ENCODE measurements at places on chromosomes 4 and X.

DNA sequence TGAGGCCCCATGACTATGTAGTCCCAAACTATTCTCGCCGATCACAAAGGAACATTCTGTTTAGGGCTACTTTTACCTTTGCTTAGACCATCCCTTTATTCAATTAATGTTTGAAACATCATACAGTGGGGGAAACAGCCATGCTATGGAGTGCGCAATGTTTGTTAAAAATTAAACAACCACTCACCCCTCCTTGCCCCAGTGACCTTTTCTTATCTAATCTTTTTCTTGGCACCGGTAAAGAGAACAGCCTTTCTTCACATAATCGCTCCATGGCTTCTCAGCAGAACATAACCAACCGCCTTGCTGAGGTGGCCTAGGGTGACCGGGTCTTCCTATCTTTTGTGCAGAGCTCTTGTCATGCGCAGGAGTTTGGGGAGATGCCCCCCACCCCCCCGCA, 152.6 kb downstream of the VCX3A start:
- DNase-seq, result no peak

DNA sequence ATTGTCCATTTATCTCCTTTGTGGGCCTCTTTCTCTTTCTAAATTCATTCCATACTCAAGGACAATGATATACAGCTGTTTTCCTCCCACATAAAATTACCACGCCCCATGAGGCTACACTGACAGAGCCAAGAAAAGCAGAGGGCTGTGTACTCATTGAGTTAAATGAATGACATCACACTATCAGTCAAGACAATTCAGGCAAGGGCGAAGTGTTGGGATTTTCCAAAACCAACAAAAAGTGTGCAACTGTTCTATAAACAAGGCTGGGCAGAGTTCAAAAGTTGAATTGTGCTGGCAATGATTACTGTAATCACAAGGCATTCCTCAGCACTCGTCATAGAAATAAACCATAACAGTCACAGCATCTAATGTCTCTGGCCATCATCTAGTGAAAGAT, 799.6 kb upstream of the DIAPH2 start:
- DNase-seq, result no peak

- no peak for DNase-seq
These were observed 552.0 kb downstream of the STIM2 start for GRCh38 chr4:27412613-27413012.

DNA sequence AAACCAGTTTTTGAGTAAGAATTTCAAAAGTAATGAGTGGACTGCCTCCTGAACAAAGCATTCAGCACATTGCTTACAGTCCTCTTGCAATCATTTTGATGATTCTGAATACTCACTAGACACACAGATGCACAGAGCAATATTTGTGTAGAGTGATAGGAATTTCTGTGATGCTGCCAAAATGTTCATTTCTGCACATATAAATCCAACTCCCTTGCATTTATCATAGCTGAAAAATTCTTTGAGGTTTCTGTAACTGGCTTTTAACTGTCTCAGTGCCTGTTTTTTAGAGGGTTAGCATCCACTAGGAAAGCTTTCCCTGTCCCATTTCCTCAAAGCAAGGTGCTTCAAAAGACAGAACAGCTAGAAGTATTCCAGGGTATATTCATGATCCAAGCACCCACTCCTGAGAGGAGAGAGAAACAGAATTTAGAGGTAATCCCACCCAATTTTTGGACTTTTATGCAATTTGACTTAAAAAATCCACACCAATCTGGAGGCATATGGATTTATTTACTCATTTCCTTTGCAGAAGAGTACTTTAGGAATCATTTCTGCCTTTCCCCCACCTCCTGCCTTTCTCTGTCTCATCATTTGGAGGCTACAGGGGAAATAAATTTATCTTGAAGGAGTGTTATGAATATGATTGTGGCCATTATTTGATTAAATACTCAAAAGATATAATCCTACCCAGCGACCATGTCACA, 234.5 kb upstream of the SLIT2 start:
- no peak for DNase-seq

- no peak for DNase-seq
These were observed 127.4 kb upstream of the ANKRD50 start for GRCh38 chr4:124839786-124840390.

GRCh38 chrX:134181275-134181660, 55.7 kb upstream of the CCDC160 start:
- DNase-seq, result no peak

DNA sequence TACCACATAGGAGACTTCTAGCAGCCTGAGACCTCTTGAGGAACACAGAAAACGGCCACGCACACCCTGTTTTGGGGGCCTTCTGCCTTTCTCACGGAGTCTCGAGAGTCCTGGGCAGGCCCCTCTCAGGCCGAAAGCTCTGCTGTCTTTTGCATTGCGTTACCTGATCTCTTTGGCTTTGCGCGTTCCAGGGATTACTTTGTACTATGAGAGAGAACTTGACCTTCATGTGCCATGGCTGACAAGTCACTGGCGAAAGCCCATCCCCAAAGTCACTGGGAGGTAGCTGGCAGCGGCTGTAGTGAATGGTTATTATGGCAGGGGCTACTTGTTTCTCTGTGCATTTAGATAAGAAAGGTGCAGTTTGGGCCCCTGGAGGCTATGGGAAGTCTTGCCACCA, 8.0 kb upstream of the NAT8L start:
- no peak for DNase-seq

DNA sequence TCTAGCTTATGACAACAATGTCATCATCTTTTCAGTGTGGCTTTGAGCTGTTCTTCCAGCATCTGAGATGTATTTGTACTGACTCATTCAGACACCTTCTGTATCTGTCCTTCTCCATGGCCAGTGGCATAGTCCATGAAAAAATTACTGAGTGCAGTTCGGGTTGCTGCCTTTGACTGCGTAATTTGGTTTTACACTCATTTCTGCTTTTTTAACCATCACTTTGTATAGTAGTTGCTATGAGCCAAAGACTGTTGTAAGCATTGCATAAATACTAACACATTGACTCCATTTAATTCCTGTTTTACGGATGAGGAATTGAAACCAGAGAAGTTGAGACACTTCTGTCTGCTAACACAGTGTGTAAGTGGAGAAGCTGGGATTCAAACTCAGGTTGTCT, 190.7 kb upstream of the MID1 start:
- no peak for DNase-seq

DNA sequence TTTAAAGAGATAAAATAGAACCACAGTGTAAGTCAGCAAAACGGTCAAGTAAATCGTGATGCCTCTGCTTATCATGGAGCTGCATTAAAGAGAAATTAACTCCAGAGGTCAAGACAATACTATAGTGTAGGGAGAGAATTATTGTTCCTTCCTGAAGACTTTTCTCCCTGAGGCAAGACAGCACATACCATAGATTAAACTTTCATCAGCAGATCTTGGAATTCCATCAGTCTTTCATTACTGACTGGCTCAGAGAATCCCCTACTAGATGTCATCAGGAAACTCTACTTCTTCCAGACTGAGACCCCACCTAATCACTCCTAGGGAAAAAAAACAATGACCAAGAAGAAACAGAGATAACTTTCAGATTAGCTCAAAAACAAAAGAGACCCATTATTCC, 131.3 kb downstream of the NSUN7 start:
- DNase-seq, result no peak

DNA sequence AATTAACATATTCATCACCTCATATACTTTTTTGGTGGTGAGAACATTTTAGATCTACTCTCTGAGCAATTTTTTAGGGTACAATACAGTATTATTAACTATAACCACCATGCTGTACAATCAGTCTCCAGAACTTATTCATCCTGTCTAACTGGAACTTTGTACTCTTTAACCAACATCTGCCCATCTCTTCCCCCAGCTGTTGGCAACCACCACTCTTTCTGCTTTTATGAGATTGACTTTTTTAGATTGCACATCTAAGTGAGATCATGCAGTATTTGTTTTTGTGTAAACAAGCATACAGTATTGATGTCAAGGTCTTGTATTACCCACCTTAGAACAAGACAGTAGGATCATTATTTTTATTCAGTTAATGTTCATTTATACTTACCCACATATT, 516.8 kb downstream of the RPA4 start:
- no peak for DNase-seq

GRCh38 chr4:141074098-141074878, 59.0 kb downstream of the RNF150 start:
- no peak for DNase-seq

DNA sequence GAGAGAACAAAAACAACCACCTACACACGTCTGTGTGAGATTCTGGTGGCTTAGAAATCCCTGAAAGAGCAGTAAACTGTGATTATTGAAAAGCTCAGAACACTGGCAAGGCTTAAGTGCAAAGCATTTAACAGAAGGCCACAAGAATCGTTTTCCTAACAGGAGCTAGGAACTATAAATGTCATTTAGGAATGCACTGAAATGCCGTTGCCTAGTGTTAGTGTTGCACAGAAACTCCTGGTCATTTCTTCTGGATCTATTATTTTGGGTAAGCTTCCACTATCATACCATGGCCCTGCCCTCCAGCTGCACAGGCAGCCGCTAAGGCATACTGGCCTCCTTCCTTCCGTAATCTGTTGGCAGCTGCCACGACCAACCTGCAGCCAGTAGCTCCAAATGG, 923.2 kb downstream of the NLGN4X start:
- DNase-seq, result no peak

DNA sequence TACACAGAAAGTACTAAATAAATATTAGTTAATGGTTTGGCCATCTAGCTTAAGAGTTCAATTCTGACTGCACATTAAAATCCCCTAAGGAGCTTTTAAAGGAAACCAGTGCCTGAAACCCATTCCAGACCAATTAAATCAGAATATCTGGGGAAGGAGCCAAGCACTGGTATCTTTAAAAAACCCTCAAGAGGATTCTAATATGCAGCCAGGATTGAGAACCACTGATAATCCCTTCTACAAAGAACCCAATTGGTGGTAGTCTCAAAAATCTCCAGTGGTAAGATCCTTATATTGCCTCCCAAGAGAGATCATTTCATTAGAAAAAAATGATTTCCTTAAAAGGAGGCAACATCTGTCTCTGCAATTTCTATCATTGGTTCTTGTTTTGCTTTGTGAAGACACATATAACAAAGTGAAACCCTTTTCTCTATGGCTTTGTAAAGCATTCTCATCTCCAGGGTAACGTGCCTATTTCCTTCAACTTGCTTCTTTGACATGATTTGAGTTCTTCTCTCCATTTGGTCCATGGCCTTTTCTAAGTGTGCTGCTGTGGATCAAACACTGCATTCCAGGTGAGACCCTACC, 3.5 kb downstream of the GPR34 start:
- DNase-seq, result no peak

DNA sequence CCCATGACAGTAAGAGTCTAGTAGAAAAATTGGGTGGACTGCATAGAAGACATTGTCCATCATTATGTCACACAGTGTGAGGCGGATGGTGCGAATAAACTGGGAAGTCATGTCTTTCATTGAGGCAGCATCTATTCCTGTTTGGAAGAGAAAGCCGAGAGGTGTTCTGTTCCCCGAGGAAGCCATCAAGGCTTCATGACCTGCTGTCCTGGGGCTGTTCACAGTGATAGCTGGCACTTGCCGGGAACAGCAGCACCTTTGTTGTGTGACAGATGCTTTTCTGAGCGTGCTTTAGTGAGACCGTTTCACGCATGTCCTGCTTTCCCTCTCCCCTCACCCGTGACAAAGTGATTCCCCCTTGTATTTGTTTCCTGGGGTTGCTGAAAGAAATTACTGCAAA, 20.3 kb downstream of the RGS12 start:
- no peak for DNase-seq

DNA sequence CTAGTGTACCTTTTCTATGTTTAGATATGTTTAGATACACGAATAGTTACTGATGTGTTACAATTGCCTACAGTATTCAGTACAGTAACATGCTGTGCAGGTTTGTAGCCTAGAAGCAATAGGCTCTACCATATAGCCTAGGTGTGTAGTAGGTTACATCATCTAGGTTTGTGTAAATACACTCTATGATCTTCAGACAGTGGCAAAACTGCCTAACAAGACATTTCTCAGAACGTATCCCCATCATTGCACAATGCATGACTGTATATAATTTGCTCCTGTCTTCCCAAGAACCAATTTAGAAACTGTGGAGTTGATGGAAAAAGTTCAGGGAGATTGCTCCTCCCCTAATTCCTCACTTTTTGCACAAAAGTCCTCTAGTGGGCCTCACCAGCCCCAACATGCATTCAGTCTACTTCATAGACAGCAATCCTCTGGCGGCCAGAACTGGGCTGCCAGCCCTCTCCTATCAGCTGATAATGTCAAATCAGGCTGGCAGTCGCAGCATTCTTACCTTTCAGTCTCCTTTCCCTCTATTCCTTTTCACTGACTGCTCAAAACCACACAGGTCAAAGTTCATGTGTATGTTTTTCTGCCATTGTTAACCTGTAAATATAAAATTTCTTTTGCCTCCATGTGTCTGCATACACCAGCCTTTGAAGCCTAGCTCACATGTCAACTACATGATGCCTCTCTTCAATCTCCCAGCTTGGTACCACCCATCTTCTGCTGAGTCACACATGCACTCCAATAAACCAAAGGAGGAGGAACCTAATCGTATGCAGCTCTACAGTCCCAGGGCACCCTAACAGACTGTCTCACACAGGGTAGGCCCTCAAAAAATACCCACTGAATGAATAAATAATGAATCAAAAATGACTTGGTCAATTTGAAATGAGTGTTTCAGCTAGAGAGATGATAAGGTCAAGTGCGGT, 32.0 kb downstream of the BCLAF3 start:
- DNase-seq, result no peak

GRCh38 chrX:115652221-115652620, 91.2 kb downstream of the PLS3 start:
- DNase-seq, result no peak

- no peak for DNase-seq
These were observed 44.5 kb downstream of the BRWD3 start for GRCh38 chrX:80765220-80765625.

GRCh38 chr4:40183615-40184411, 13.0 kb upstream of the RHOH start:
- DNase-seq, result peak; percentile 7

DNA sequence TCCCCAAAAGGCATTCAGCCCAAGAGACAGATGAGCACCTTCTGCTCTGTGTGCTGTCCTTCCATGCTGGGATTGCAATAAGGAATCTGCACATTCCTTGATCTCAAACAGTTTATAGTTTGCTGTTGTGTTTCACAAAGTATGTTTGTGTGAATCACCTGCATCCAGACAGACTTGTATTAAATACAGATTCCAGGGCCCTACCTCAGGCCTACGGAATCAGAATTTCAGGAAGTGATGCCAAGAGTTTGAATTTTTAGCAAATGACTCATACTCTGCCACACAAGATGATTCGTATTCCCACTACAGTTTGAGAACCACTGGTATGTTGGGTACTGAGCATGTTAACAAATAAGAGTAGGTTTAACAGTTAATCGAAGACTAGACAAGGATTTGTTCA, 7.0 kb downstream of the VAMP7 start:
- DNase-seq, result no peak

DNA sequence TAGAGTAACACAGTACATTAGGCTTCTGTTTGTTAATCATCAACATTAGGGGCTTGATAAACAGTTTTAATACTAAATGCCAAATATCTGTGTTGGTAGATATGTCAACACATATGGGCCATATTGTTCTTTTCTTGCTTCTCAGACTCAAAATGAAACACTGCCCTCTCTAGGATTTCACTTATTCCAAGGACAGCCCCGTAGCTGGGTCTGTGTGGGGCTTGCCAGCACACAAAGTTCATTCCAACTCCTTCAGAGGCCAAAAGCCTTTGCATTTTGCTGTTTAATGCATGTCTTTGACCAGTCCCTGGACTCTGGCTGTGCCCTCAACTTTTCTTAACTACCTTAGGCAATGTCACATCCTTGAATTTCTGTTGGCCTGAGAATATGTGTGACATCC, 102.0 kb upstream of the ZNF827 start:
- no peak for DNase-seq

- DNase-seq, result no peak
These were observed 145.2 kb upstream of the SCML1 start for GRCh38 chrX:17592117-17592516.

Measured in RPMI8226 (cell line).